IPS-NIHi11 (cell line): ENCODE measurements at places on chromosomes 13 and 19.

GRCh38 chr19:16381756-16382401 is 57.3 kb downstream of the KLF2 start:
- no peak for DNase-seq

GRCh38 chr13:109605846-109606245 is 180.5 kb downstream of the IRS2 start:
- no peak for DNase-seq

- no peak for DNase-seq
These were observed 22.9 kb downstream of the CD70 start for GRCh38 chr19:6568010-6568526.

DNA sequence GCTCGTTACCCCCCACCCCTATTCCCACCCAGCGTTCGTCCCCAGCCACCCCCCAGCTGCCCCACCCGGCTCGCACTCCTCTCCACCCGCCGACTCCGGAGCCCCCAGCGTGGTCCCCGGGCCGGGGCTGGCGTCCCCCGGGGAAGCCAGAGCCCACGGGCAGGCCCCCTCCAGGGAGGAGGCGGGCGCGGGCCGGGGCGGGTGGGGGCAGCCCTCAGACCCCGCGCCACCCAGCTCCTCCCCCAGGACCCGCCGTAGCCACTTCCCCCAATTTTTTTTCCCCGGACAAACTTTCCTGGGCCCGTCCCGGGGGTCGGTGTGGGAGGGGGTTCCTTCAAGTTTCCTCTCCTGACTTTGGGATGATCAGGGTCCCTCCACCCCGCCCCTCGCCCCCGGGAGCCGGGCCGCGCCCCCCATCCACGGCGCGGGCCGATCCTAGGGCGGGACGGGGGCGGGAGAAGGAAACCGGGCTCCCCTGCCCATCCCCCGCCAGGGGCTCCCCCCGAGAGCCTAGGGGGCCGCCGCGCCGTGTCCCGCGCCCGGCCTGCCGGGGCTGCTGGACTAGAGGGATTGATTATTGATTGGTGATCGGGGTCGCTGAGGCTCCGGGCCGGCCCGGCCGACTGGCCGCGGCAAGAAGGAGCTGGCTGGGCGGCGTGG is 927 bp upstream of the TSHZ3 start:
- peak; percentile 27 for DNase-seq

DNA sequence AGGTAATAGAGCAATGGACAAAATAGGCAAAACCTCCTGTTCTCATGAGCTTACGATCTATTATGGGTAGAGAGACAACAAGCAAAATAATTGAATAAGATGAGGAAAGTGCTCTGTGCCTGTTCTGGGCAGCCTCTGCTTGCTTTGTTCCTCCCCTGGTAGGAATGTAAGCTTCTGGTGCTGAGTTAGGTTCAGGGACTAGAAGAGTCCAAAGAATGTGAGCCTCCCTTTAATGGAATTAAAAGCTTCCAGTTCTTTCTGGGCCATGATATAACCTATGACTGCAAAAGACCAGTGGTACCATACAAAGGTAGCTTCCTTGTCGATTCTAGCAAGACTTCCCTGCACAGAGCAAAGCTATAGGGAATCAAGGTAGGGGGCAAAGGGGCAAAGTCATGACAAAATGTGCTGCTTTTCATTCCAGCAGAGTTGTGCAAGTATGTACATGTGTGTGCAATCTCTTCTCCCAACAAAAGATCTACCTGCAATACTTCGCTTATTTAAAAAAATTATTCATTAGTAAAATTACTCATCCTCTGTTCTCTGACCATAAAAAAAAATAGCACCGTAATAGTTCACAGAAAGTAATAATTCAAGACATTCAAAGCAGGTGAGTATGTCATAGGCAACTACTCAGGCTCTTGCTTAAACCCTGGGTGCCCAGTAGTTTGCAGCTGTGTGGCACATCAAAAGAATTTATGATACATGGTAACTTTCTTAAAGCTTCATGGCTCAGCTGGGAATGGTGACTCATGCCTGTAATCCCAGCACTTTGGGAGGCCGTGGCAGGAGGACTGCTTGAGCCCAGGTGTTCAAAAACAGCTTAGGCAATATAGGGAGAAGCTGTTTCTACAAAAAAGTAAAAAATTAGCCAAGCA is 21.4 kb downstream of the ACOD1 start:
- no peak for DNase-seq

DNA sequence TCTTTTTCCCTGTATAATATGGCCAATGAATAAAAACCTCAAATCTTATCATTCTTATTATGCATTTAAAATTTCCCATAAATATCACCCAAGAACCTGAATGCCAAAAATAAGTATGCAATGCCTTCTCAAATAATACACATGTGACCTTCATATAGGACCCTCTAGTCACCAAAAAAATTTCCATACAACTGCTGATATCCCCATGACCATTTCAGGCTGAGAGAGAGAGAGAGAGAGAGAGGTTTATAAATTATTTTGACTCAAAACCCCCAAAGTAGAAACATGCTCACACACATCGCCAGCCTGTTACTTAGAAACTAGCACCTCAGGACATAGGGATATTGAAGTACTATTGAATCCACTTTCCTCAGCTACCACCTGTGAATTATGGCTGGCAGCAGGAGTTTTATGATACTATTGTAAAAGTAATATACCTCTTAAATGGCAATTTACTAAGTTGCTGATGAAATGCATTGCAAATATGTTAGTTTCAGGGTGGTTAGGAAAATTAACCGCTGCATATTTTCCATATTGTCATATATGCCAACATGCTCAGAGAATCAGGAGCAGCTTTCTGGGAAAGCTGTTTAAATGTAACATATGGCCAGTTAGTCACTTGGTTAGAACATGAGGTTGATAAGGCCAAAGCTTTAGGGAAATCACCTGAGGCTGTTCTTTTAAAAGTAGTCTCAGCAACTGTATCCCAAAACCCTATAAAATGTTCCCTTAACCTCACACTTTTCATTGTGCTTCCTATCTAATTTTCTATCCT is 230.8 kb downstream of the DCT start:
- DNase-seq: no peak

GRCh38 chr19:19540715-19541515 is 2.9 kb downstream of the CILP2 start:
- DNase-seq: peak; percentile 93

DNA sequence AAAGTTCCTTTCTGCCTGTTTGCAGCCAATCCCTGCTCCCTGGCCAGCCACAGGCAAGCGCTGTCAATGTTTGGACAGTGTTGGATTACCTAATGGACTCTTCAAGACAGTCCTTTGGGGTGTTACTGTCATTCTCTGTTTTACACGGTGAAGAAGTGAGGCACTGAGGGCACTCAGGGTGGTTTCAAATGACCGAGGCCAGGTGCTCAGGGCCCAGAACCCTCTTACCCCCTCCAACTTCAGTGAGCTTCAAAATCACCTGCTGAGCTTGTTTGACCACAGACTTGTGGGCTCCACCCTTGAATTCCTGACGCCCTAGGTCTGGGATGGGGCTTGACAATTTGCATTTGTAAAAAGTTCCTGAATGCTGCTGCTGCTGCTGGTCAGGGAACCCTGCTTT is 97.9 kb downstream of the GGACT start:
- DNase-seq: peak; percentile 79

DNA sequence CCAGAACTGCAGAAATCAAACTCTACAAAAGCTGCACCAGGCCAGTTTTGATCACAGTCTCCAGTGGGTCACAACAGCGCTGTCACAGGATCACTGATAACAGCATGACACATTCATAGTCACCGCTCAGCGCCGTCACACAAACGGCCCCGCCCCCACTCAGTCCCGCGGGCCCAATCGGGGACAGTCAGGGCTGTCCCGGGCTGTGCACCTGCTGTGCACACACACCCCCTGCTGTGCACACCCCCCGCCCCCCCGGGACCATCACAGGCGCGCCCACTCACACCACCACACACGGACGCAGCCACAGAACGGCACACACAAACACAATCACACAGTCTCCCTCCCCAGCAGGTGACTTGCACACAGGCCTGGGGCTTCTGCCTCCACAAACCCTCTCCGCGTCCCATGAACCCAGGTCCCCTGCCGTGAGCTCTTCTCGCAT is 435 bp upstream of the ZNF382 start:
- DNase-seq: peak; percentile 57

DNA sequence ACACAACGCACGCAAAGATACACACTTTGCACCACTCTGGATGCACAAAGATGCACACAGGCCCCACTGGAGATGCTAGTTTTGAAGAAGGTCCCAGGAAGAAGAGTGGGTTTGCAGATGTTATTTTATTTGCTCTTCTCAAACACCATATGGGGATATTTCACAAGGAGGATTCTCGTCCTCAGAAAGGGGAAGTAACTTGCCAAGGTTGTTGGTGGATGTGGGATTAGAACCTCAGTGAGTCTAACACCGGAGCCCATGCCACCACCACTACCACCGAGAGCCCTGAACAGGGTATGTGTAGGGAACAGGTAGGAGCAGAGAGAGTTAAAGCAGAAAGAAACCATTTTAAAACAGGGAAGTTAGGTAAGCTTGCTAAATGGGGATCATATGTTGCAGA is 9.6 kb upstream of the CEACAM6 start:
- no peak for DNase-seq

DNA sequence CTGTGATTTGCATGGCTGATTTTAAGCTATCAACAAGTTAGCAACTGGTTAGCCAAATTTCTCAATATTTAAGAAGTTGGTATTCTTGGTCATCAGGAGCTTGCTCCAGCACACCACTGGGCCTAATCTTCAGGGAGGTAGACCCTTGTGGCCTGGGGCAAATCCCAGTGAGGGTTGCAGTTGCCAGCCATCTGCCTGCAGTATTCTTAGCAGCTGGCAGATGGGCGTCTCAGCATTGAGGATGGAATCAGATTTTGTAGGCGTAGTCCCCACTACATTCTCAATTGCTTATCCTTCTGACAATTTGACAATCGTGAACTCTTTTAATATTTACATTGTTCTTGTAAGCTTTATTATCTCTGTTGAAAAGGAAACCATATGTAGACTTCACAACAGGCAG is 1266.2 kb downstream of the SLITRK5 start:
- DNase-seq: no peak

- DNase-seq: no peak
These were observed 435.3 kb upstream of the HTR2A start for GRCh38 chr13:47332149-47332548.

GRCh38 chr13:54144828-54145227 is 1116.2 kb downstream of the OLFM4 start:
- no peak for DNase-seq

DNA sequence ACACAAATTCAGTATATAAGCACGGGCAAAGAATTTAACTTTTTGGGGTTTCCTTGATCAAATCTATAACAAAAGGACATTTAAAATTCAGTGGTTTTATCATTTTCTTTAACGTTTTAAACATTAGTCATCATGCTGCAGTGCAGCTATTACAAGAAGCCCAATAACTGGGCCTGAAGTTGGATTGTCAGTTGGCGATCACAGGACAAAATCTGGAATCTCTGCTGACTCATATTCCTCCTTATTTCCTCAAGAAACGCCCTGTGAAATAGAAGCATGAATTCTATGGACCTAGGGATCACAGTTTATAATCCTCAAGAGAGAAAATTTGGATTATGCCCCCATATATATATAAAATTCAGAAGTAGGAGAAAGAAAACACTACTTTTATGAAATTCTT is 971.6 kb upstream of the MIR17HG start:
- DNase-seq: no peak

GRCh38 chr13:27601803-27602202 is 18.5 kb downstream of the LNX2 start:
- no peak for DNase-seq

GRCh38 chr13:105971738-105972137 is 563.7 kb downstream of the EFNB2 start:
- DNase-seq: no peak

- no peak for DNase-seq
These were observed 1.3 kb downstream of the ZNF607 start for GRCh38 chr19:37718304-37718703.

DNA sequence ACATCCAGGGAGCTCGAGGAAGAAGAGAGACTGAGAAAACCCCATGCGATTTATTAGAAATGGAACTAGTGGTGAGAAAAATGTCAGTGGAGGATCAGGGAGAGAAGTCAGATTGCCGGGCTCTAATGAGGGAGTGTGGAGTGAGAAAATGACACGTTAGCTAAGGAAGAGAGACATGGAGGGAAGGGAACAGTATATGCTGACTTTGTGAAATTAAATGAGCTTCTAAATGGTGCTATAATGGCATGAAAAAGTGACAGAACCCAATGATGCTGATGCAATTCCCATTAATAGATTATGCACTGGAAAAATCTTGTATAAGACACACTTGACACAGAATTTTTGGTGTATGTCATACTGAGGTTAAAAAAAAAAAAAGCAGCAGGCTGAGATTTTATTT is 112.6 kb downstream of the HSPH1 start:
- no peak for DNase-seq

DNA sequence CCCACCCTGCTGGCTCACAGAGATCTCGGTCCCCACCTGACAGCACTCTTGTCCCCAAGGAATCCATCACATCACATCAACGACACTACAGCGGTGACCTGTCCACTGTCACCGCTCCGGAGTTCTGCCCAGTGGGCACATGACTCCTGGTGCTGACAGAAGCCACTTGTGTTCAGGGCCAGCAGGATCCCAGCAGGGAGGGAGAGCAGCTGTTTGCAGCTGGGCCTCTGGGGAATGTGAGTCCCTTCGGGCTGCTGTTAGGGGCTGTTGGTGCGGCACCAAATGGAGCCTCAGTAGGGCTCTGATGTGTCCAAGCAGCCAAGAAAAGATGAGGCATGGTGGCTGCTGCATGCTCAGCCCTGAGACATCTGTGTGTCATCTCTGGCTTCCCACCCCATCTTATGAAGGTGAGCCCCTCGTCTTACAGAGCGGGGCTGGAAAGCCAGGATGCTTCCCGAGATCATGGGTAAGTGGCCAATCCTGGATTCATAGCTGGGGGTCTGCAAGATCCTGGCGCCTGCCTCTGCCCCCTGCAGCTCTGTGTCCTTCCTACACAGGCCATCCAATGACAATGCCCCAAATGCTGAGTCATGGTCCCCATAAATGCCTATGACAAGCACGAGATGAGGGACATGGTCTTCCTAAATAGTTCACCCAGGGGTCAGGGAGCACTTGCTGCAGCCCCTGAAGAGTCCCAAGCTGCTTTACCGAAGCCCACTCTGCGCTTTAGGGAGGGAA is 56.0 kb downstream of the F2RL3 start:
- DNase-seq: no peak

GRCh38 chr13:20129076-20129475 is 31.8 kb downstream of the GJA3 start:
- no peak for DNase-seq

- DNase-seq: no peak
These were observed 30.7 kb downstream of the SLC7A1 start for GRCh38 chr13:29564818-29565217.

- DNase-seq: no peak
These were observed 21.6 kb upstream of the FNDC3A start for GRCh38 chr13:48954081-48954480.

GRCh38 chr19:1863328-1863637 is at the start of gene KLF16:
TSS of gene KLF16 (minus strand) at chr19:1863579. CDS start at chr19:1863497, 82 bp downstream.
- no peak for DNase-seq

- DNase-seq: peak; percentile 75
These were observed 7.1 kb upstream of the PNMA8A start for GRCh38 chr19:46478356-46478986.

GRCh38 chr13:51643882-51644281 is 59.6 kb downstream of the WDFY2 start:
- DNase-seq: no peak

- peak; percentile 78 for DNase-seq
These were observed 1.6 kb downstream of the P2RY11 start for GRCh38 chr19:10112895-10113591.

GRCh38 chr19:38679839-38680238 is 32.4 kb downstream of the ACTN4 start:
- DNase-seq: no peak

GRCh38 chr19:33679696-33680095 is 57.9 kb downstream of the CHST8 start:
- no peak for DNase-seq
